Fibroblast of upper back skin (primary cell): ENCODE measurements at places on chromosomes 2 and 18.

DNA sequence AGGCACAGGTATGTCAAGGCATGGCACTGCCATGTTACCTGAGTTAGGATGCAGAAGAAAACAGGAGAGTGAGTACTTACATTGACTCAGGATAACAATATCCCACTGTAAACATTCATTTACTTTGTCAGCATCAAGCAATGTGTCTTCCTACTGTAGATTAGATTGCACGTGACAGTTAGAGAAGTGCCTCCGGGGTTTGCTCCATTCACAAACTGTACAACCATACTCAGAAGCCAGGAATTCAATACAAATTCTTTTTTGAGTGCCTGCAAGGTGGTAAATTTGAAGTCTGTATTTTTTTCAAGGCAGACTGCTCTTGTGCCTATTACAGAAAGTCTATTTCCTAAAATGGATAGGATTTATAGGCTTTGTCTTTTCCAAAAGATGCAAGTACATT lies 34.1 kb downstream of the CDCA7 start:
- DNase-seq = no peak

DNA sequence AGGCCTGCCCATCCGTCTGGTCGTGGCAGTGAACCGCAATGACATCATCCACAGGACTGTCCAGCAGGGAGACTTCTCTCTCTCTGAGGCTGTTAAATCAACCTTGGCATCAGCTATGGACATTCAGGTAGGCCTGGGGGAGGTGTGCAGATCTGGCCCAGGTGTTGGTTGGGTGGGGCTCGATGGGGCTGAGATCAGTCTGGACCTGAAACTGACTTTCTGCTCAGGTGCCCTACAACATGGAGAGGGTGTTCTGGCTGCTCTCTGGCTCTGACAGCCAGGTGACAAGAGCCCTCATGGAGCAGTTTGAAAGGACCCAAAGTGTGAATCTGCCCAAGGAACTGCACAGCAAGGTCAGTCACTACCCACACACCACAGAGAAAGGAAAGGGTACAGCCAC lies 12.6 kb downstream of the THNSL2 start:
- DNase-seq = no peak

GRCh38 chr2:149360106-149360505 lies 29.7 kb downstream of the LYPD6 start:
- DNase-seq = no peak

- DNase-seq = no peak
Measured at GRCh38 chr2:106734165-106734564, 151.8 kb downstream of the ST6GAL2 start.
